ENCODE measurements at places on chromosomes 4 and X.

GRCh38 chr4:5863461-5864113 lies 29.3 kb downstream of the CRMP1 start:
- no peak for DNase-seq

- no peak for DNase-seq
Observed at GRCh38 chrX:114962209-114962608, 55.2 kb downstream of the IL13RA2 start.

GRCh38 chrX:39519566-39520301 lies 578.0 kb downstream of the BCOR start:
- peak; percentile 54 for DNase-seq

- no peak for DNase-seq
Observed at GRCh38 chrX:65755786-65756185, 88.3 kb downstream of the MSN start.

DNA sequence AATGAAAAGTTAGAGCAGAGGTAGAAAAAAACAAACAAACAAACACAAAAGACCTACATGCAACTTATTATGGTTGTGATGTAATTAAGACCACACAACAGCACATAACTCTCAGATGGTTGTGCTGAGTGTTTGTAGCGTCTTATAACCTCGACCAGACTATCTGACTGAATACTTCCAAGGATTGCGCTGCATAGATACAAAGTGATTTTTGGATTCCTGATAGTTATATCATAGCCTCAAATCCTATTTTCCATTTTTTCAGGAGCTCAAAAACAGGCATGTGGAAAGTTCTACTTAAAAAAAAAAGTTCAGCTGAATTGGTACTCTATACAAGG lies 236.1 kb downstream of the SPRY1 start:
- DNase-seq = no peak

DNA sequence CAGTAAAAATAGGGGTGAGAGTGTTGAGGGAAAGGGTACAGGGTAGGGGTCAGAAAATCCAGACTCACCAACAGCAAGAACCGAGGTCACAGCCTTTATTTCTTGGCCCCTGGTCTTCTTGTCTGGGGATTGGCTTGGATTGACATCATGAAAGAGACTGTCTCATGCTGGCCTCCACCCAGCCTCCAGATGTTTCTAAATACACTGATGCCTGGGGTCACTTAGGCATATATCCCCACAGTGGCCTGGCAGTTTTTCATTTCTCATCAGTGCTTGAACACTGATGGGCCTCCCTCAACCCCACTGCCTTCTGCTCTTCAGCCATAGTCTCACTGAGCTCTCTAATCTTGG lies 173.9 kb downstream of the RTL9 start:
- no peak for DNase-seq

- DNase-seq = no peak
Observed at GRCh38 chr4:183903021-183903760, 1.9 kb upstream of the STOX2 start.

Data from NCI-H1105 (cell line).